ENCODE measurements at places on chromosomes 12 and 14.
A peak's percentile ranks its signal among the peaks of the same experiment; 100 is the strongest.

GRCh38 chr12:113261847-113262470 lies 40.7 kb downstream of the TPCN1 start:
- no peak for DNase-seq

GRCh38 chr14:96536807-96537206 lies 34.6 kb downstream of the PAPOLA start:
- no peak for DNase-seq

DNA sequence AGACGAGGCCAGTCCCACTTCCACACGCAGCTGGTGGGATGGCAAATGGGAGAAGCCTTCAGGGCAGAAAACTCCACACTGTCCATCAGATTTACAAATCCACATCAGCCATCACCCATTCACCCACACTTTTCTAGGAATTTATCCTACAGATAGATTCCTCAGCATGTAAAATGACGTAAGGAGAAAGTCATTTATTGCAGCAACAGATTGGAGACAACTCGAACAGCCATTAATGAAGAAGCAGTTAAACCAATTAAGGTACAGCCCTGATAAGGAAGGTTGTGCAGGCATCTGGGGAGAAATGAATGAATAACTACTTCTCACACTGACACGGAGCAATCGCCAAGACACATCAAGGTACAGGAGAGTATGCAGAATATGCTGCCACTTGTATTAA lies 26.2 kb downstream of the PRKAB1 start:
- no peak for DNase-seq

DNA sequence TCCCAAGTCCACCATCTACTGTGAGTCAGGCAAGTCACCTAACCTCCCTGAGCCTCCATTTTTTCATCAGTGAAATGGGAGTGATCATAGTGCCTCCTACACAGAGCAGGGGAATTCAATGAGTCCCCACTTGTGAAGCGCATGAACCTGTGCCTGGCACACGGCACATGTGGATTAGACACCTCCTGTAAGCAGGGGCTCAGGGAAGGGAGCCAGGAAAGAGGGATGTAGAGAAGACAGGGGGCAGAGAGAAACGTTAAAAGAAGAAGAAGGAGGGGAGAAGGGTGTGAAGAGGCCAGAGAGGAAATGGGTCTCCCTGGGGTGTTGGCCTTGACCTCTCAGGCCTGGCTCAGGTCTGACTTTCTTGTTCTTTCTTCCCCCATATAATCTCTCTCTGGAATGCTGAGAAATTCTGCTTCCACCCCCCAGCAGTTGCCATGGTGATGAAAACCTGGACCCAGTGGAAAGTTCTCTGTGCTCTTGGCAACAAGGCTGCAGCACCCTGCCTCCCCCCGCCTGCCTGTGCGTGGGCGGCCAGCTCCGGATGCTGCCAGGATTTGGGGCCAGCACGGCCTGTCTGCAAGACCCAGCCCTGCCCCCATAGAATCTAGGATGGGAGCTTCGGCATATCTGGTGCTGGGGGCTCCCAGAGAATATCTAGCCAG lies 94.5 kb downstream of the CALM1 start:
- peak; percentile 21 for DNase-seq

DNA sequence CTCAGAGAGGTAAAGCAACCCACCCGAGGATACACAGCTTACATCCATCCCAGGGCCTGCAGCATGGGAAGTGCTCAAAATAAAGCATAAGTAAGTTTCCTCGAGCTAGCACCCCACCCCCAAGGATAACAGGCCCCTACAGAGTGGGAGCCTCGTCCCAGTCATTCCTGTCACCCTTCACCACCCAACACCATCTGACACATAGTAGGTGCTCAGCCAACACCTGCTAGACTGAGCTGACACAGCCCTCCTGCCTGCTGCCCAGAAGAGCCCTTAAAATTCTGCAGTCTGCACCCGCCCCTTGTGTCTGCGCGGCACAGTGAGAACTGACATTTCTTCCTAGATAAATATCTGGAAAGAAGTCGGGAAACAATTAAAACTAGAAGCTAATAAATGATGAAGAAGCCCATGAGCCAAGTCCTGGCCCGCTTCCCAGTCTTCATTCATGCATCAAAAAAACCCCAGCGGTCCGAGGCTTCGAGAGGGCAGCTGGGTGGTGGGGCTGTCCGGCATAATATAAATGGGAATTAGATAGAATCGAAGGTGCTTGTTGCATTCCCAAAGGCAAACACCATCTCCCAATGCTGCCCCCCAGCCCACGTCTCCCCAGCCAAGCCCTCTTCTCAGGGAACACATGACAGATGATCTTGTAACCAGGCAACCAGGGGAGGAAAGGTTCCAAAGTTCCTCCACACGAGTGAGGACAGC lies 76.2 kb downstream of the BCL11B start:
- no peak for DNase-seq

- no peak for DNase-seq
Observed at GRCh38 chr12:50753232-50753769, 10.6 kb upstream of the ATF1 start.

GRCh38 chr12:2294651-2295475 lies 242.1 kb downstream of the CACNA1C start:
- peak; percentile 72 for DNase-seq

GRCh38 chr14:53381895-53382294 lies 228.8 kb upstream of the DDHD1 start:
- DNase-seq: no peak

DNA sequence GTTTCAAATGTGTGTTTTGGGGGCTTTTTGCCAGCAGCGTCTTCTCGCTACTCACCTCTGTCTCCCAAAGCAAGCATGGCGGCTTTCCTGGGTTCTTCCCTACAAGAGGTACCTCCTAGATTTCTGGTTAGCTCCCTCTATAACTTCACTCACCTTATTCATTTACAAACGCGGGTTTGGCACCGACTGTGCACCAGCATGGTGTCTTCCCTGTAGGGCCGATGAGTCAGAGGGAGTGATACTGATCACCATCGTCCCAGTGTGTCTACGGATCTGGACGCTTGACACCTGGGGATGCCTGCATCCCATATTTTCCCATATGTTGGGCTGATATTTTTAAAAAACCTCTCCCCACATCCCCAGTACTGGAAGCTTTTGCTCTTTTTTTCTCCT lies 8.0 kb upstream of the SERPINA12 start:
- DNase-seq: no peak

DNA sequence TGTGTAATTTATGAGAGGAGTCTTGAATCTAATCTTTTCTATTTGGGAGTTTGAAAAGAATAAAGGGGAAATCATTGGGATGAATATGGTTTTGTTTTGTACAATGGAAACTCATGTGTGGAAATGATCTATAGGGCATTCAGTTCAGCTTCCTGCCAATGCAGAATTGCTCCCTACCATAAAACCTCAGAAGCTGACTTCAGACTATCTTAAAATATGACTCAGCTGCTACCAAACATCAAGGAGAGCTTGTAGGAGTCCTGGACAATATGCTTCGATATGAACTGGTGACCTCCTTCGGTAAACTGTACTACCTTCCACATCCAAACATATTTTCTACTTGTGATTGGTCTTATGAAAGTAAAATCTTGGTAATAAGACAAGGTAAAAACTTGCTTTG lies 160.6 kb downstream of the CAPZA3 start:
- DNase-seq: no peak

GRCh38 chr14:32010604-32011125 lies 66.4 kb upstream of the ARHGAP5 start:
- DNase-seq: peak; percentile 42

DNA sequence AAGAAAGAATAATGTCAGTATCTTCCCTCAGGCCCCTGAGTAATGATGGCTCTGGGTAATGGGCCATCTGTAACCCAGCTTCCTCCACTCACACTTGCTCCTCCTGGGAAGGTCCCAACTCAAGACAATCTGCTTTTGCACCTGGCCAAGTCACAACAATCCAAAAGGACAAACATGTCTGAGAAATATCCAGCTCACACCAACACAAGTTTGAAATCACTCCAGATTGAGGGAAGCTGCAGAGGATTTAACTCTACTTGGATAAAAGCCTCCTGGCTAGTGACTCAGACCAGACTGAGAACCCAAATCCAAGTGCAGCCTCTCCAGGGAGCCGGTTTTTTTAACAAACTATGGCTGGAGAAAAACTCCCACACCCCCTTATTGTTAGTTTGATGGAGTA lies 34.2 kb downstream of the RTRAF start:
- peak; percentile 65 for DNase-seq

DNA sequence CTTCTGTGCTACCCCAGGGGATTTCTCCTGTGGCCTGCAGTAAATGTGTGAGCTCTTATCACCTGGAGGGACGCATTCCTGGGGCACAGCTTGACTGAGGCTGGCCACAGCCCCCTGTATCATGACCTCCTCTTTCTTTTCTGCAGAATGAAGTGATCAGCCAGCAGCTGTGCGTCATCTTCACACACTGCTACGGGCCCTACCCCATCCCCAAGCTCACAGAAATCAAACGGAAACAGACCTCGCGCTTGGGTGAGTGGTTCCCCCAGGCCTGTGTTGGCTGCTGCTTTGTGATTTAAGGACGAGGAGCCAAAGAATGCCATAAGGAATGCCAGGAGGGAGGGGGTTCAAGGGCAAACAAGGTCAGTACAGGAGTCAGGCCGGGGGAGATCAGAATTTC lies 50.5 kb upstream of the PWP1 start:
- no peak for DNase-seq

DNA sequence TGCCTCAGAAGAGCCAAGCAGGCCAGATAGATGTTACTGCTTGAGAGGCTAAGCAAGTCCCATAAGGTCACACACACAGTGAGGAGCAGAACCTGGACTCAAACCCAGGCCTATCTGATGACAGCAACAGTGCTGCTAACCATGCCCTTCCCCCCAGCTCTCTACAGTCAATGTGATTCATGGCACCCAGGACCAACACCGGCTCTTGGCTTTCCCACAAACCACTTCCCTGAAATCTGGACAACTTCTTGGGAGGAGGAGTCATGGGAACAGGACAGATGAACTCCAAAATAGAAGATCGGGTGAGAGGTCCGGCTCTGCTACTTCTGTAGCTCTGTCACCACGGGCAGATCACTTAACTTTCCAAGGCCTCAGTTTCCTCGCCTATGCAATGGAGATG lies 716 bp upstream of the PTGDR start:
- DNase-seq: no peak

GRCh38 chr14:64610049-64610746 lies 60.4 kb downstream of the PPP1R36 start:
- no peak for DNase-seq

DNA sequence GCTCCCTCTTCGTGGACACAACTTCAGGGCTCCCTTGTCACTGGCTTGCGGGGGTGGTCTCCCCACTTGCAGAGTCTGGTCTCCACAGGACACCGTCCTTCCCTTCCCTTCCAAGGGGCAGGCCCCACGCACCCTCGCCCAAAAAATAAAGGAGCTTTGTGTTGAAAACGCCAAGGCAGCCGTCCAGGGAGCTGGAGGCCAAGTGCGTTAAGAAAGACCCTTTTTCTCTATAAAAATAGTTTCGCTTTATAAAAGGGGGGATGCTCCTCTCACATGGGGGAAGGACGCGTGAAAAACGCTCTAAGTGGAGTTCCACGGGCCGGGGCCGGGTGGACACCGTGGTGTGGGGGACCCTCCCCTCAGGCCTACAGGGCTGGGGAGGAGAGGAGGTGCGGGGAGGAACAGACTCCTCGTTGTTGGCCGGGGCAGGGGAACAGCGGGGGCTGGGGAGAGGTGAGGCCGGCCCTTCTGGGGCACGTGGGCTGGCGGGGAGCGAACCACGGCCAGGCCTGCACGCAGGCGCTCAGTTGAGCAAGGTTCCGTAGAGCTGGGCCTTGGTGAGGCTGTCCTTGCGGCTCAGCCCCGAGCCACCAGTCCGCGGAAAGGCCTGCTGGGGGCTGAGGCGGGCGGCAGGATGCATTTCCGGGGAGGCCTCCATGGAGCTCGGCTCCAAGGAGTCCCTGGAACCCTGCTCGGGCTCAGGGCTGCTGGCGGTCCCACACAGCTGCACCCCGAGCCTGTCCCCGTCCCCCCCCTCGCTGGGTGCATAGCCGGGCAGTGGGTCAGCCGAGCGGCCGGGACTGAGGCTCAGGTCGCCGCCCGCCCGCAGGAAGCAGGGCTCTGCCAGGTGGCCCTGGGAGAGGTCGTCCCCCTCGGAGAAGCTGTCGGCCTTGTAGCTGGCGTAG lies 49.5 kb downstream of the BEGAIN start:
- no peak for DNase-seq

All from GM04503 (cell line).